ENCODE measurements at places on chromosomes 7 and 10.

- DNase-seq = no peak
Measured at GRCh38 chr10:103941801-103942200, 23.8 kb upstream of the STN1 start.

- no peak for DNase-seq
Measured at GRCh38 chr10:129491123-129491734, 24.2 kb downstream of the MGMT start.

GRCh38 chr10:34449836-34450235, 365.3 kb downstream of the PARD3 start:
- no peak for DNase-seq

- no peak for DNase-seq
Measured at GRCh38 chr7:5591278-5591874, 167.7 kb upstream of the TNRC18 start.

- no peak for DNase-seq
Measured at GRCh38 chr10:129509835-129510234, 42.8 kb downstream of the MGMT start.

DNA sequence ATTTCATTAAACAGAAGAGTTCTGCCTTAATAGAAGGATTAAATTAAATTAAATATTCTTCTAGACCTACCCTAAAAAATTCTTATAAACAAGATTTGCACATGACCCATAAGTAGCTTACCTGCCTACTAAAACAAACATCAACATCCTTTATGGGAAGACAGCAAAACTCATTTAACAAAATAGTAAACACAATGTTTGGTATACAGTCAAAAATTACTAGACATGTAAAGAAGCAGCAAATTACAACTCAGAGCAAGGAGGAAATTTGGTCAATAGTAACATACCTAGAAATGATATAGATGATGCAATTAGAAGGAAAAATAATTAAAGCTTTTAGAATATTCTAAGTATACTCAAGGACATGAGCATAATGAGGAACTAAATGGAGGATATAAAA, 27.9 kb downstream of the CCDC172 start:
- DNase-seq = no peak

GRCh38 chr10:14742815-14743214, 31.9 kb downstream of the FAM107B start:
- no peak for DNase-seq

DNA sequence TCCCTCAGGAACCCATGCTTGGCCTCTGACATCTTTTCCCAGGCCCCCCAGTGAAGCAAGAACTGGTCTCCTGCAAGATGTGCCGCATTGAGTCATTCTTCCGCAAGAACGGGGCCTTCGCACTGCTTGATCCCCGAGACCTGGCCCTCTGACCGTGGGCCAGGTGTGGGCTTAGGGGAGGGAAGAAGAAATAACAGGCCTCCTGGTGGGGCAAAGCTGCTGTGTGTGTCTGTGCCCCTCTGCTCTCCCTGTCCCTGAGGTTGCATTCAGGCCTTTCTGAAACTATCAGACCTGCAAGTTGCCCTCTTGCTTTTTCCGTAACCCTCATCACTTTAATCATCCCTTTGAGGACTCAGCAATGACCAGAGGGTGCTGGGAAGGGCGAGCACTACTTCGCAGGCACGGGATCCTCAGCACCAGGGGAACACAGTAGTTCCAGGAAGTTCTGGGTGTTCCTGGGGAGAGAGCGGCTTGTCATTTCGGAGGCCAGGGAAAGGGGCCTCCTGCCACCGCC, 6.0 kb downstream of the ATP6V1F start:
- DNase-seq = no peak

GRCh38 chr7:117225536-117225935, 97.3 kb downstream of the WNT2 start:
- DNase-seq = no peak

DNA sequence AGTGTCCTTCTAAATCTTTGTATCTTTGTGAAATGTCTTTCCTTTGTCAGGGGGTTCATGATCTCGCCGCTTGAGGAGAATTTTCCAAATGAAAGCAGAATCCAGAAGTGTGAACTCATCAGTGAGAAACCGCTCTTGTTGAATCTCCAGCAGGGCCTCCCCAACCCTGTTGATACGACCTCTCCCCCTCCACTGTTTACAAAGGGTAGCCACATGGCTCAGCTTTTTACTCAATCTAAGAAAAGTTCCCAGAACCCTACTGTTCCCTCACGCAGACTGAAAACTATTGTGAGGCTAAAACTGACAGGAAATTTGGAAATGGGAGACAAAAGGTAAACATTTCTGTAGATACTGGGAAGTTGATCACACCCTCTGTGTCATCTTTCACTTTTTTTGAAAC, 73.9 kb downstream of the SEMA3C start:
- no peak for DNase-seq

DNA sequence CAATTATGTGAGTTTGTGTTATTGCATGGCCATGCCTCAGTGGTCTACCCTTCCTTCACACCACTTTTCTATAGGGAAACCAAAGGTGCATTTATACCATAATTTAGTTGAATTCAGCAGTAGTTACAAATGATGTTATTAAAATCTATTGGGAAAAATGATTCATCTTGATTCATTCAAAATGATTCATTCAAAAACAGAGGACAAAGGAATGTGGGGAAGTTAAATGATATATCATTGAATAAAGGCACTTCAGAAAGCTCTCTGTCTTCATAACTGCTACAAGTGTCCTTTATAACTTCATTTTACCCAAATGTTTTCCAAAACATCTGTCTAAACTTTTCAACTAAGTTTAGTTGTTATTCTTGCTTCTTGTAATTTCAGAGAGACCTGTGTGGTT, 722.9 kb downstream of the GRM8 start:
- no peak for DNase-seq

- DNase-seq = no peak
Measured at GRCh38 chr10:30752481-30752881, 122.9 kb upstream of the LYZL2 start.

DNA sequence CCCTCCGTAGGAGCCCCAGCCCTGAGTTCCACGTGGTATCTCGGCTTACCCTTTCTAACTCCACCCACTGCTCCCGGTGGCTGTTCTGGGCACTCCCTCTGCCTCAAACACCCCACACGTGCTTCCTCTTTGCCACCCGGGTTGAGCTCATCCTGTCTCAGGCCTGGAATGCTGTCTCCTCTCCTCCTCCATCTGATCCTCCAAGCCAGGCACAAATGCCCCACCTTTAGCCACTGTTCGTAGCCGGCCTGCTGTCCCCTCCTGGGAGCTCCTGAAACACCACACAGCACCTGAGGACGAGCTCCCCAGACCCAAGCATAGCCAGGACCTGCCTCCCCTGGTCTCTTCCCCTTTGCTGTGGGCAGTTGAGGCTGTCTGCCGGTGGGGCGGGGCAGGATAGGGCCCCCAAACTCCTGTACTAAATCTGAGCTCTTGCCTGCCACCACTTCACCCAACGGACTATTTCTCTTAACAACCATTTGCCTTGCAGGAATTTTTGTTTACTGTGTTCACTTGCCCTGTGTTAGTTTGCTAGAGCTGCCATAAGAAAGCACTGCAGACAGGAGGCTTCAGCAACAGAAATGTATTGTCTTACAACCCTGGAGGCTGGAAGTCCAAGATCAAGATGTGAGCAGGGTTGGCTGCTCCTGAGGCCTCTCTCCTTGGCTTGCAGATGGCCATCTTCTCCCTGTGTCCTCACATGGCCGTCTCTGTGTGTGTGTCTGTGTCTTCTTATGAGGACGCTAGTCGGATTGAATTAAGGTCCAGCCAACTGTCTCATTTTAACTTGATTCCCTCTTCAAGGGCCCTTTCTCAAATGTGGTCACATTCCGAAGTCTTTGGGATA, 58.3 kb upstream of the SHH start:
- DNase-seq = no peak

DNA sequence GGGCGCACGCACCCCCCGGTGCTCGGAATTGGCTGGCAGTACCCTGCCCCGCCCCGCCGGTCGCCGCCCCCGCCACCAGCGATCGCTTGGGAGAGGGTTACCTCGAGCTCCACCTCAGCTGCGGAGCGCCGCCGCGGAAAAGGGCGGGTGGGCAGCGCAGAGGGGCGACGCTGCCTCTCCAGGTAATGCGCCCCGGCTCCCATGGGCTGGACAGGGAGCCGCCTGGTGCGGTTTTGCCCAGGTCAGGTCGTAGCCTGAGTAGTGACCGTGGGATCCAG, 1.3 kb downstream of the PFKFB3 start:
- no peak for DNase-seq

DNA sequence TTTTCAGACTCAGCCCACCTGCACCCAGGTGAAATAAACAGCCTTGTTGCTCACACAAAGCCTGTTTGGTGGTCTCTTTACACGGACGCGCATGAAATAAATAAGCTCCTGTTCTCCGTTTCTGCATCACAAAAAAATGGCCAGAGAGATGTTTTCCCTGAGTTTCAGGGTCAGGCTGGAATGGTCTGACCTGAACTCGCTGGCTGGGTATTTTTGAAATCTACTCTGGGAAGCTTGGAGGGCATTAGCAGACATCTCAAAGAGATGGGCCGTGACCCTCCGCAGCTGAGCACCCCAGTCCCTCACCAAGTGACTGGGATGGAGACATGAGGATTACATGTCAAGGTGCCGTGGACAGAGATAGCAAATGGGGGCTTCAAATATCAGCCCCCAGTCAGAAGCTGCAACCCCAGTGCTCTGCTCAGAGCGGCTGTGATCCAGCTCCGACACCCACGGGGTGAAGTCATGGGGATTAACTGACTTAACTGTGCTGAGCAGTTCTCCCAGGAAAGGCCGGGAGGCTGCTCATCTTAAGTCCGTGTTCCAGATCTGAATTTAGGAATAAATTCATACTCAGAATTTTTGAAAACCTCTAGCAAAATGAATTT, 22.3 kb downstream of the CALML5 start:
- DNase-seq = no peak

DNA sequence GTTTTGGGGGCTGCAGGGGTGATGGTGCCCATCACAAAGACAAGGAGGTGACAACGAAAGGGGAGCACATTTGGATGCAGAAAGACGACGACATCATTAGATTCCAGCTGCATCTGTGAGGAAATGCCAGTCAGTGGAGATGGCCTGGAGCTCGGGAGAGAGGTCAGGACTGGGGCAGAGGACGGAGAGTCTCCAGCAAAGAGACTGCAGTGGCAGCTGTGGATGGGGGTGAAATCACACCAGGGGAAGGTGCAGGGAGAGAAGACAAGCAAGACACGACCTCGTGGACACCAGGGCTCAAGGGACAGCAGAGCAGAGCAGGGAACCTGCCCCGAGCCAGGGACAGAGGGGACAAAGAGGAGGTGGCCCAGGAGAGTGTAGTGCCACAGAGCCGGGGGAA, 203.4 kb downstream of the PRPF18 start:
- DNase-seq = no peak

- no peak for DNase-seq
Measured at GRCh38 chr10:78045237-78045636, 11.6 kb downstream of the RPS24 start.

DNA sequence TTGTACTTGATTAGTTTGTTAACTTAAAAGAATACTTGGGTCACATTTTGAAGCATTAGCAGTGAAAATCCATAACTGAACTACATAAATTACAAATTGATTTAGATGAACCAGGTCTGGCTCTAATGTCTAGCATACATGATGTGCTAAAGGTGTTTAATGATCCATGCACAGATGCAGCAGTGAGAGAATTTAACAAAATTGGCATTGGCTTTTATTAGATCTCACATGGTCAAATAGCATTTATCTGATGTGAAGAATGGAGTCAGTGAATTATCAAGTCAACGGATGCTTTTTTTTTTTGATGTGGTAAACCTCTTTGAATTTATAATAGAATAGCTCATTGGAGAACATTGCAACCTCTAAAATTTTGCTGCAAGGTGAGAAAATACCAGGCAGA, 293.0 kb upstream of the POT1 start:
- DNase-seq = no peak

- DNase-seq = no peak
Measured at GRCh38 chr7:49631960-49632359, 141.5 kb upstream of the VWC2 start.

DNA sequence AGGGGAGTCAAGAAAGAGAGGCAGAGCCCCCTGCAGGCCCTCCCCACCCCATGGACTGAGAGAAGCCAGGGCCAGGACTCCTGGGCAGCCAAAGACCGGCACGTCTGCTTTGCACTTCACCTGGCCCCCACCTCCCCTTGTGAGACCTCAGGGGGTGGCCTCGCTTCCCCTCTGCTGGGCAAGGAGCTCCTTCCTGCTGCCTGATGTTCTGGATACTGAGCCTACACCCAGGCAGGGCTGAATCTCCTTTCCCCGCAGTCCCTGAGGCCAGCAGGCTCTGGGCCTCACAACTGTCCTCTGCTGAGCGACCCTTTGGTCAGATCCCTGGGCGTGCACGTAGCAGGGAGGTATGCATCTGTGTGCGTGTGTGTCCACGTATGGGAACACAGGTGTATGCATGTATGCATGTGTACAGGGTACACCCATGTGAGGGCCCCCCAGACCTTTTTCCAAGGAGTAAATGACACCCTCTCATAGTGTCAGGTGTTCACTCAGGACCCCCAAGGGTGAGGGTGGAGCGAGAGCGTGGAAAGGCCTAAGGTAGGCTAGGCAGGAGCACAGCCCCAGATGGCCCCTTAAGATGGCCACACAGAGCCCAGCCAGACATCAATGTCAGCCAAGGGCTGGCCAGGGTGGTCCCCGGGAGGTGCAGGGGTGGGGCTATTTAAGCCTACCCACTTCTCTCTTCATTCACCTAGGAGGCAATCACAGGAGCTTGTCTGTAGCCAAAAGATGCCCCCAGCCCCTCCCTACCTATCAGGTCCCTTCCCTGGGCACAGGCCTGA, 1.9 kb upstream of the RET start:
- no peak for DNase-seq

GRCh38 chr10:117311261-117311660, 64.0 kb downstream of the PDZD8 start:
- DNase-seq = no peak

- DNase-seq = no peak
Measured at GRCh38 chr7:38123494-38123893, 54.6 kb upstream of the STARD3NL start.

- no peak for DNase-seq
Measured at GRCh38 chr7:129150199-129150996, 5.9 kb downstream of the TSPAN33 start.

DNA sequence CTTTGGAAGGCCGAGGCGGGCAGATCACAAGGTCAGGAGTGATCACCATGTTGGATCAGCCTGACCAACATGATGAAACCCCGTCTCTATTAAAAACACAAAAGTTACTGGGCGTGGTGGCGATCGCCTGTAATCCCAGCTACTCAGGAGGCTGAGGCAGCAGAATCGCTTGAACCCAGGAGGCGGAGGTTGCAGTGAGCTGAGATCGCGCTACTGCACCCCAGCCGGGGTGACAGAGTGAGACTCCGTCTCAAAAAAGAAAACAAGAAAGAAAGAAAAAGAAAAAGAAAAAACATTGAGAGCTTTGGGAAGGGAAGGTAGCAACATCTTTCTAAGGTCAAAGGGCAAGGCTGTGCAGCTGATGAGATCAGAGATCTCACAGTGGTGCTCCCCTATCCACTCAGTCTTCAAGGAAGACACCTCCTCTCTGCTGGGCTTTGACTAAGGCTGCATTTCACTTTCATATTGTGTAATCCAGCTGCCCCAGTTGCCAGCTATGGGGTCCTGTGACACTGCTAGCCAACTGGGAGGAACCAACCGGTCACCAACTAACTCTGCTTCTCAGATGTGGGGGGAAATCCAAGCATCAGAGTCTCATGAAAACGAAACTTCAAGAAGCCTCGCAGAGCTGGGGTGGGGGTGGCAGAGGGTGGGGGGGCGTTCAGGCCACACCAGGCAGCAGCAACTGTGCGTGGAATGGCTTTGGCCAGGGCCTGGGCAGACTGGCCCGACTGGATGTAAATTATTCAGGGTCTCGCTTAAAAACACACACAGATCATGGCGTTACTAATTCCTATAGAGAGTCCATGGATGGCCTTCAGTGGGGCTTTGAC, 1.5 kb downstream of the IL15RA start:
- DNase-seq = no peak

- no peak for DNase-seq
Measured at GRCh38 chr7:156056534-156056933, 244.3 kb upstream of the SHH start.

All from NCI-H1105 (cell line).